ENCODE measurements at places on chromosomes 2 and 18. TPM values are rescaled to one million over a fixed set of nuclear protein-coding genes. Genes with fewer than 3 reads are reported as not detected.

- no peak for DNase-seq
Measured at GRCh38 chr2:67600946-67601345, 203.8 kb downstream of the ETAA1 start.

GRCh38 chr2:131145040-131145439, 39.9 kb downstream of the PLEKHB2 start:
- no peak for DNase-seq

DNA sequence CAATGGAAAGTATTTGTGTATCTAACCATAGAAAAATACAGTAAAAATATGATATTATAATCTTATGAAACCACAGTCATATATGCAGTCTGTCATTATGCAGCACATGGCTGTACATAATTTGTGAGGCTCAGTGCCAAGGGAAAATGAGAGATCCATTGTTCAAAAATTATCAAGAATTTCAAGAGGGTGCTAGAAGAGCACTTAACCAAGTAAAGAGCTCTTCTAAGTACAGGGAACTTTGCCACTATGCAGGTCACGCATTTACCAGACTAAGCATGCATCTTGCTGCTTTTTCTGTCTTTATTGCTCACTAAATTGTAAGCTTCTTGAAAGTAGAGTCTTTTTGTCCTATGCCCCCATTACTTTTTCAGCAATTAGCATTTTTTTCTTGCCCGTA, 438.0 kb downstream of the LRP1B start:
- DNase-seq = no peak

- no peak for DNase-seq
Measured at GRCh38 chr2:172048508-172049503, 36.5 kb upstream of the DLX1 start.

GRCh38 chr2:11032396-11032795, 120.7 kb downstream of the KCNF1 start:
- DNase-seq = no peak

DNA sequence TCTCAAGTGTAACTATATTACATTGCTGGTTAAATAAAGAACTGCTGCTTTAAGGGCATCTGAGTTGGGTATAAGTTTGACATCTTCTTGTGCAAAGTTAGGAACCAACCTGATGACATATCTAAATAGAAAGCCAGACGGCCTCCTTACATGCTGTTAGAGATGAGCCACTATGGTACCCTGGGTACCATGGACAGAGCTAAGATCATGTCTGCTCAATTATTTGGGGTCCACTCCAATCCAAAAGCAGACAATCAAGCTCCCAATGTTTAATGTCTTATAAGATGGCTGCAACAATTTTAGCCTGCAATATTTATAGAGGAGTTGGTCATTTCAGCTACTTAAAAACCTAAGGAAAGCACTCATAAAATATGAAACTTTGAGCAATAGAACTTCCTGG, 86.2 kb downstream of the UPP2 start:
- no peak for DNase-seq

GRCh38 chr2:197254776-197255530, 55.6 kb downstream of the ANKRD44 start:
- DNase-seq = no peak

GRCh38 chr2:15780912-15781574, 159.3 kb upstream of the MYCN start:
- DNase-seq = no peak

DNA sequence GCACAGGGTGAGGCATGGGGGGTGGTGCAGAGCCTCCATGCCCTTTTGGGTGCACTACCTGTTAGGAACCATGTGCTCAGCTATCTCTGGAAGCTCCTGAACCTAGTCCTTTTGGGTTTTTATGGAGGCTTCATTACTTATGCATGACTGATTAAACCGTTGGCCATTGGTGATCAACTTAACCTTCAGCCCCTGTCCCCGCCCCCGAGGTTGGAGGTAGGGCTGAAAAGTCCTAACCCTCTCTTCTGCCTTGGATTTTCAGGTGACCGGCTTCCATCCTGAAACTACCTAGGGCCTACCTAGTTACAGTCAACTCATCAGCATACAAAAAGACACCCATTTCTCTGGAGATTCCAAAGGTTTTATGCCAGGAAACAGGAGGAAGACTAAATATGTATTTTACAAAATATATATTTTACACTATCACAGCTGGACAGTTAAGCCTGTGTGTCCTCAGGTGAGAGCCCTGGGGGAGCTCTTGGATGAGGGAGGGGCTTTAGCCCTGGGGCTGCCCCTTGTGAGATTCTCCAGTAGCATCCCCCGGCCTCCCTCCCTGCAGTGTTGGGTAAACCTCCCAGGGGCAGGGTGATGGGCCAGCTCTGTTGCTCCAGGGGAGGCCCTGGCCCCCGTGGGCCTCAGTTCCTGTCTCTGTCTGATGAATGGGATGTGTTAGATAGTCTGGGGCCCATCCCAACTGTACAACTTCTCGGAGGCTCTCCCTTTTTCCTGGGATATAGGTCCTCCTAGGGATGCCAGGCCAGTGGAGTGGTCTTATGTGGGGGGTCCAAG, 24.1 kb downstream of the GLI2 start:
- DNase-seq = no peak

DNA sequence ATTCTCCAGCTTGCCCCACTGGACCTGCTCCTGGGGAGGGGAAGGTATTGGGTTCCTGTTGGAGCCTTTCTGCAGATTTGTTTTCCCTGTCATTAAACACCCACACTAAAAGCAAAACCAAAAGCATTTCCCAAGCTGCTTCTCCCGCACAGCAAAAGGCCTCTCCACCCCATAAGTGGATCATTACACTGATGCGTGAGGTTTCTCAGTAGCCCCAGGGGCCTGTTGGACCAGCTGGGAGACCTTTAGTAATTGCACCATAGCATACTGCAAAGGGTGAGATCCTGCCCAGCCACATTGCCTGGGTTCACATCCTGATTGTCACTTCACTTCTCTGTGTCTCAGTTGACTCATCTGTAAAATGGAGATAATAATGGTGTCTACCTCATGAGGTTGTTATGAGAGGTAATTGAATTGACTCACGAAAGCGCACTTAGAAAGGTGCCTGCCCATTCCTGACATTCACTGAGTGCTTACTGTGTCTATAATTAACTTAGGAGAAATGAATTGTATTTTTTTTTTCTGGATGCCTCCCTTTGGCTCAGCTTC, 43.9 kb downstream of the TOGARAM2 start:
- no peak for DNase-seq

- DNase-seq = no peak
Measured at GRCh38 chr2:129189617-129190319, 789.7 kb upstream of the RAB6C start.

DNA sequence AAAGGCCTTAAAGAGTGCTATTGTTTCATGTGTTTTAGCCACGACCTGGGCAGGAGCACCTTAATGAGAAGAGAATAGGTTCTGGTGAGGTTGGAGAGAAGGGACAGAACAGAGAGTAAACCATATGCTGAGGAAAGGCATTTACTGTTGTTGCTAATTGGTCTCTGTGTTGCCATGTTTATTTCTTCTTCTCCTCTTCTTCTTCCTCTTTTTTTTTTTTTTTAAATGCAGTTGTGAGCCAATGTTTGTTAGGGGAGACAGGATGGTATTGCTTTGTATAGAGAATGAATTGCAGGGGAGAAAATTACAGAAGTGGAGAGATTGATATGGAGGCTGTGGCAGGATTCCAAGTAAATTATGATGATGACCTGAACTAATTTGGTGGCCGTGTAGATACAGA, 2.6 kb downstream of the SCN9A start:
- no peak for DNase-seq

GRCh38 chr18:6943143-6943542, 174.5 kb downstream of the LAMA1 start:
- no peak for DNase-seq

- DNase-seq = no peak
Measured at GRCh38 chr2:201929281-201930026, 104.2 kb upstream of the FZD7 start.

DNA sequence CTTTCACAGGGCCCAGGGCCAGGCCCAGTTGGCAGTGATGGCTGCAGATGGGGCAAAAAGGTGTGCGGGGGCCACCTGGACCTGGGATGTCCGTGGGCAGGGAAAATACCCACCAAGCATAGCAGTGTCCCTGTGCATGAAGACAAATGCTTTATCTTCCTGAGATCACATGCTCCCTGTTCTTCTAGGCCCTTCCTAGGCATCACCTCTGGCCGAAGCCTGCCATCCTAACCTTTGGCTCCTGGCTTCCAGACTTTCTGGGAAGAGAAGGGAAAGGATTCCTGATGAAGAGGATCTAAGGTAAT, 105.0 kb upstream of the SMAD2 start:
- no peak for DNase-seq

DNA sequence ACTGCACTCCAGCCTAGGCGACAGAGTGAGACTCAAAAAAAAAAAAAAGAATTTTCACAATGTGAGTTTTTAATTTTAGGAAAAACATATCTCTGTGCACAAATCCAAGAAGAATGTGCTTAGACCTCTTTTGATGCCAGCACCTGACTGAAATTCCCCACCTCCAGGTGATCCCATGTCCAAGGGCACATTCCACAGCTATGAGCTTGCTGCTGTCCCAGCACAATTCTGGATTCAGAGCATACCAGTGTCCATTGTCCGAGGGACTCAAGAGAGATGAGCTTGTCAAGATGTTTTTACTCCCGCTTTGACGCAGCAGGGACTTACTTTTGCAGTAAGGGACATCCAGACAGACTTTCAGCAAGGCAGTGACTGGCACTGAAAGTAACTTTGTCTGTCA, 489.1 kb upstream of the ACVR2A start:
- DNase-seq = no peak

DNA sequence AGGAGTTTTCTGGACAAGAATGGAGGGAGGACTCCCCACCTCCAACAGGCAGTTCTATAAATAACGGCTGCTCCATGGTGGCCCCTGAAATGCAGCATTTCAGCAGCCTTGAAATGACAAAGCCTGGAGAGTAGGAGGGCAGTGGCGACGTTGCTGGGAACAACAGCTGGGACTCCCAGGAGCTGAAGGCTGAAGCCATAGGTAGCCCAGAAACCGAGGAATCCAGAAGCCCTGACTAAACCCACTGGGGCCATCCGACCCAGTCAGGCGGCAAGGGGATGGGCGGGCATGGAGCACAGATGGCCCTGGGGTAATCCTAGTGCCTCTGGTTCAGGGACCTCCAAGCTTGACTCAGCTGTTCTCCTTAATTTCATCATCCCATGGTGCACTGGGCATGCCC, 9.0 kb downstream of the PRKAG3 start:
- DNase-seq = no peak

DNA sequence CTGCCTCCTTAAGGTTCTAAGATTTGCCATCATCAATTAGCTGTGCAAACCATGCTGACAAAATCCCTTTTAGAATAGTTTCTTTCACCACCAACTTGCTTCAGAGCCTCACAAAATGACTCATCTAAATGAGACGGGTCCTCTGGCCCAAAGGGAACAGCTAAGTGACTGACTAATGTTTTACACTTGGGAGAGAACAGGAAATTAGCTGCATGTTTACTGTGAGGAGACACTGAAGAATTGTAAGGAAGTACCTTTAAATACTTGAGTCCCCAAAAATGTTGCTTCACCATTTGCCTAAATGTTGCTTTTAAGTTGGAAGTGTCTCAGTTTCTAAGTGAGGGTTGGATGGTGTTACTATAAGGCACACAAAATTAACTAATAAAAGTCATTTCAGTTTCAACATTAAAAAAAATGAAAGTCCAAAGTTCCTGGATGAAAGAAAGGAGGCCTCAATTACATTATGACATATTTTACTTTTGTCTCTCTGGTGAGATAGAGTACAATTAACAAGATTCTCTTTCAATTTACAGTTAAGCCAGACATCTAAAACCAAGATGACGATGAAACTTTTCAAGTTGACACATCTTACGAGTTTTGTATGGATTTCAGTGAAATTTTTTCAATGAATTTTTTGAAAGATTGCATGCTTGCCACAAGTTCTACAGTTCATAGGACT, 229.1 kb upstream of the FN1 start:
- DNase-seq = no peak

DNA sequence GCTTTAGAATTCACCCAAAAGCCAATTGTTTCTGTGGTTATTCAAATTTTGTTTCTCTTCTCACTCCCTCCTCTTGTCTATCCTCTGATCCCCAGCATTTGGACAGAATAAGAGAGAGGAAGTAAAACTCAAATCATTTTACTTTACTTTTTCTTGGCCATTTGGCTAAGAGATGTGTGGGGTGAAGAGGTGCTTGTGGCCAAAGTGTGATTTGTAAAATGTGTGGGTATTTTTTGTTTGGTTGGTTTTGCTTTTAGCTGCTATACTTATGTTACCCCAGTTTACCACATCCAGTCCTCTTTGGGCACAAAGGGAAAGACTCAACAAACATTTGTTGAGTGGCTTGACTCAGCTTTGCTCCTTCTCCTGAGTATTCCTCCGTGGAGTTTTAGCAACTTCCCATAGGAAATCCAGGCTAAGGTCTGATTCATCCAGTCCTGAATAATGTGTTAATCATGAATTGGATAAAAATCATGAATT, 109.1 kb upstream of the CYP1B1 start:
- no peak for DNase-seq

DNA sequence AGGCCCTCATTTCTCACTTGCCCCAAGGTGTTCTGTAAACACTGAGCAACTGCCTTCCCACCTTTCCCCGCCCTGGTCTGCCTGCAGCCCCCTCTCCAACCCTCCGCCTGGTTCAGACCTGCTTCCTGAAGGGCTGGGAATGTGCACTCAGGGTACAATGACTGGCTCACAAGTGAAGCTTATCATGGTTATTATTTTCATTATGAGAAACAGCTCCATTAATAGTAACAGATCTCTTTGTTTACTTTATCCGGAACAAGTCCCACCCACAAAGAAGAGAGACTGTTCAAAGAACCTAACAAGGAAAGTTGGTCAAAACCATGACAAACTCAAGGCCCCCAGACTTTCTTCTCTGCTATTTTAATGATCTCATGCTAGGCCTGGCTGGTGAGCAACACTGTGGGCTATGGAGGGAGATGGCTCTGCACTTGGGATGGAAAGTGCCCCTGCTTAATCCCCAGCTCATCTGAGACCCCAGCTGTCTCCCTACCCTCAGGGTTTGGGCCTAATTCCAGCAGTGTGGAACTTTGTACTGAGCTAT, 36.7 kb downstream of the ARHGAP25 start:
- DNase-seq = no peak

Gene PCGF1
- total RNA-seq = 10.0 TPM

Gene SCYGR4
- not detected for total RNA-seq

Gene NCK2
- 65.7 TPM for total RNA-seq

Gene RAB17
- 83.8 TPM for total RNA-seq

Gene NEU2
- total RNA-seq = not detected

Gene AGXT
- not detected for total RNA-seq

Gene TTN
- 9.7 TPM for total RNA-seq

Gene SELENOI
- 54.8 TPM for total RNA-seq
